BJ (cell line): ENCODE measurements at places on chromosomes 5 and 9. TPM values are rescaled to one million over a fixed set of nuclear protein-coding genes. Genes with fewer than 3 reads are reported as not detected.
A peak's percentile ranks its signal among the peaks of the same experiment; 100 is the strongest.

GRCh38 chr9:23434654-23435053 lies 391.4 kb downstream of the ELAVL2 start:
- DNase-seq, result no peak

GRCh38 chr9:76817489-76817888 lies 53.3 kb downstream of the PCA3 start:
- DNase-seq, result peak; percentile 43

DNA sequence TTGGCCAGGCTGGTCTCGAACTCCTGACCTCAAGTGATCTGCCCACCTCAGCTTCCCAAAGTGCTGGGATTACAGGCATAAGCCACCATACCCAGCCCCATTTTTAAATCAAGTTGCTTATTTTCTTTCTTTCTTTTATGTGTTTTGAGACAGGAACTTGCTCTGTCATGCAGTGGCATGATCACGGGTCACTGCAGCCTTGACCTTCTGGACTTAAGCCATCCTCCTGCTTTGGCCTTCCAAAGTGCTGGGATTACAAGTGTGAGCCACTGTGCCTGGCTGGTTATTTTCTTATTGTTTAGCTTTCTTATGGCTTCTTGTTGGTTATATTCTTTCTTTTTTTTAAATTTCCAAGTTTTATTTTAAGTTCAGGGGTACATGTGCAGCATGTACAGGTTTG lies 79.7 kb upstream of the C5orf63 start:
- no peak for DNase-seq

DNA sequence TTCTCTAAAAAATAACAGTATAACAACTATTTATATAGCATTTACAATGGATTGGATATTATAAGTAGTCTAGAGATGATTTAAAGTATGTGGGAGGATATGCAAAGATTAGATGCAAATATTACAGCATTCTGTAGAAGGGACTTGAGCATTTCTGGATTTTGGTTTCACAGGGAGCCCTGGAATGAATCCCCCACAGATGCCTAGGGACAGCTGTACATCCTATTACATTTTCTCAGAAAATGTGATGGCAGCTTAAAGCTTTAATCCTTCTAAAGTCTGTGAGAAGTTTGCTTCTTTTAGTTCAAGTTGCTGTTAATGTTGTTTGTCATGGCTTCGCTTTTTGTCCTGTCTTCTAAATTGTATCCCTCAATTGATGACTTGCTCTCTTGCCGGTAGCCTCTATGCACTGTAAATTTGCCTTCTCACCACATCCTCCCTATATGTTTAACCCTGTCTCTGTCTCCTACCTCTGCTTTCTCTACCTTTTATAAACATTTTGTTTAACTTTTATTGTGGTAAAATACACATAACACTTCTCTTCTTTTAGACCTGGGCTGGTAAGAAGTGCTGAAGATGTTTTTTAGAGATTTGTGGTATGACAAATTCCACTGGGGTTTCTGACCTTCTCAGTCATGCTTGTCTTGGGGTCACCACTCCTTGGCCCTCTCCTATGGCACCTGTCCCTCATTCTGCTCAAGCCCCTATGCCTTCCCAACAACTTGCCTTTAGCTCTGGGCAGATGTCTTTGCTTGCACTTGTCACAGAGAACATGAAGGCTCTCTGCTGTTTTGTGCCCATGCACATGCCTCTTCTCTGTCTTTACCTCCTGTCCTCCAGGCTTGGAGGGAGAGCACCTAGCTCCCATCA lies 37.9 kb downstream of the LNPEP start:
- DNase-seq, result no peak

GRCh38 chr5:151078490-151079262 lies 2.2 kb downstream of the TNIP1 start:
- DNase-seq, result no peak

DNA sequence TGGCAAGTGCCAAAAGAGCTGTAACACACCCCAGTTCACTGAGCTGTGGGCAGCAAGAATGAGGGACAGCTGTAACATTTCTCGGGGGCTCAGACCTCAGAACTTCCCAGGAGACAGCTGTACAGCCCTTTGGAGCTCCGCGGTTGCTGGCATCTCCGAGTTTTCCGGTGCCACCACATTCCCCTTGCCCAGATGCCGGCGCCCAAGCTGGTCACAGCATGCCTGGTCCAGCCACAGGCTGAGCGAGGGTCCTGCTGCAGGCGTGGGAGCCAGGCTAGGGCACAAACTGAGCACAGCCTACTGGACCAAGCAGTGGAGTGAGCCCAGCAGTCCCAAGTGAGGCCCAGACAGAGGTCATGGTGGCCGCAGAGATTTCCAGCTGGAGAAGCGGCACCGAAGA lies 797.7 kb upstream of the EDIL3 start:
- DNase-seq, result no peak

DNA sequence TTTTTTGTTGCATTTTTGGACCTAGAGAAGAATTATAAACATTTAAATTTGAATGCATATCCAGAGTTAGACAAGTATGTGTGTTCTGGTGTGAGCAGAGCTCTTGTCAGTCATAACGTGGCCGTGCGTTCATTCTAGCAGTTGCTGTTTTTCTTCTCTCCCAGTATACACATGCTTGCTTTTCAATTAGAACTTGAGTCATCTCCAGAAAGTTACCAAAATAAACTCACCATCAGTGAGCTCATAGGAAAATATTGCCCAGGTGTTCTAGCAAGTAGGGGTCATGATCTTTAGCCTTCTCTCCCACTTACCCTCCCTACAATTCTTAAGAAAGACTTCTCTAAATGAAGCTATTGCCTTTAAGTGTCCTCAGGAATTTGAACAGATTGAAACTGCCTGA lies 247.5 kb upstream of the TUT7 start:
- no peak for DNase-seq

DNA sequence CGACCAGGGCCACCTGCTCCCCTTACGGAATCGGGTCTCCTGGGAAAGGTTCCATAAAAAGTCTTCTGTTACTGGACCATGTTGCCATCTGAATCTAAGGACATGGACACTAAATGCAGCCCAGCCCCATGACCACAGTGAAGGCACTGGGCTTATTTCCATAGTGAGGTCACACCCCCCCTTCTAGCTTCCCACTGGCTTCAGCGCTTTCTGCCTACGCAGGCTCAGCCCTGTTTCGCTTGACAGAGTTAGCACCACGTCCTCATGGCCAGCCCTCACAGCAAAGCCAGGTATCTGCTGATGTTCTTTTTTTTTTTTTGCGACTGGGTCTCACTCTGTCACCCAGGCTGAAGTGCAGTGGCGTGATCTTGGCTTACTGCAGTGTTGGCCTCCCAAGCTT lies 14.1 kb downstream of the UCK1 start:
- no peak for DNase-seq

GRCh38 chr9:105994970-105995369 lies 300.6 kb downstream of the TMEM38B start:
- no peak for DNase-seq

- no peak for DNase-seq
Measured at GRCh38 chr5:158877124-158877581, 222.6 kb downstream of the EBF1 start.

DNA sequence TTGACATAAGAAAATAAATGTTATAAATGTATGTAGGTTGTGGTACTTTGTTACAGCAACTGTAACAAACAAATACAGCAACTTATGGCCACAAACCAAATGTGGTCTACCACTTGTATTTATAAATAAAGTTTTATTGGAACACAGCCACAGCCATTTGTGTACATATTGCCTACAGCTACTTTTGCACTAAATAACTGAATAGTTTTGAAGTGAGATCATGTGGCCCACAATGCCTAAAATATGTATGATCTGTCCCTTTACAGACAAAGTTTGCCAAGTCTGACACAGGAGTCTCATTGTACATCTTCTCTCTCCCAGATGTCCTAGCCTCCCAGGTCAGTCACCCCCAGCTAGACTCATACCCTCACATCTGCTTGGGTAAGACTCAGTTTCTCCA lies 283.6 kb upstream of the PRDM9 start:
- DNase-seq, result no peak

DNA sequence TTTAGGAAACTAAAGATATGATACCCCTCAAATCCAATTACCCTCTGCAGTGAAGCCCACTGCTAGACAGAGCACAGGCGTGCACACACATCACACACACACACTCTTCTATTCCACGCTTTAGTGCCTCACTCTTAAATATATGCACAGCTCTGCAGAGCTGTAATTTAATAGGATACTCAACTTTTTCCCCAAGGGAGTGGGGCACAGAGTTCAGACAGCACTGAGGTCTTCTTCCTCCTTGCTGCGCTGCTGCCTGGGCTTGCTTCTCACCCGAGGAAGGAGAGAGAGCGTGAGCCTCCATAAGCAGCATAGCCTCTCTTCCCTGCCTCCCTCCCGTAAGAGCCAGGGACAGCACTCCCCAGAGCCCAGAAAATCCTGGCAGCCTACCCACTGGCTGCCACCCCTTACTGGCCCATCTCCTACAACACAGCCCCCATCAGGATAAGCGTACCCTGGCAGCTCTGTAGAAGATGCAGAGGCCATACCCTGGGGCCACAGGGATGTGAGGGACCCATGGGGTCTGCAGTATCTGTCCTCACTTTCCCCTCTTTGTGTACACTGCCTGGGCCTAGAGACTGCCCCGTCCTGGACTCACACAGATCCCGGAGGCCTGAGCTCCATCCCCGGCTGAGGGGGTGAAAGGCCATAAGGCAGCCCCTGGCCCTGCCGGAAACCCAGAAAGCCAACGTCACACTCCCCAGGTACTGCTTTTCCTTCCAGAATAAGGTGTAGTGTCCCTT lies 102.1 kb downstream of the C5orf15 start:
- no peak for DNase-seq

GRCh38 chr9:8188723-8189407 lies 389.3 kb upstream of the DMAC1 start:
- DNase-seq, result no peak

- peak; percentile 12 for DNase-seq
Measured at GRCh38 chr9:81522716-81523551, 166.4 kb downstream of the TLE1 start.

GRCh38 chr5:43305948-43306565 lies 7.2 kb downstream of the HMGCS1 start:
- DNase-seq, result no peak

DNA sequence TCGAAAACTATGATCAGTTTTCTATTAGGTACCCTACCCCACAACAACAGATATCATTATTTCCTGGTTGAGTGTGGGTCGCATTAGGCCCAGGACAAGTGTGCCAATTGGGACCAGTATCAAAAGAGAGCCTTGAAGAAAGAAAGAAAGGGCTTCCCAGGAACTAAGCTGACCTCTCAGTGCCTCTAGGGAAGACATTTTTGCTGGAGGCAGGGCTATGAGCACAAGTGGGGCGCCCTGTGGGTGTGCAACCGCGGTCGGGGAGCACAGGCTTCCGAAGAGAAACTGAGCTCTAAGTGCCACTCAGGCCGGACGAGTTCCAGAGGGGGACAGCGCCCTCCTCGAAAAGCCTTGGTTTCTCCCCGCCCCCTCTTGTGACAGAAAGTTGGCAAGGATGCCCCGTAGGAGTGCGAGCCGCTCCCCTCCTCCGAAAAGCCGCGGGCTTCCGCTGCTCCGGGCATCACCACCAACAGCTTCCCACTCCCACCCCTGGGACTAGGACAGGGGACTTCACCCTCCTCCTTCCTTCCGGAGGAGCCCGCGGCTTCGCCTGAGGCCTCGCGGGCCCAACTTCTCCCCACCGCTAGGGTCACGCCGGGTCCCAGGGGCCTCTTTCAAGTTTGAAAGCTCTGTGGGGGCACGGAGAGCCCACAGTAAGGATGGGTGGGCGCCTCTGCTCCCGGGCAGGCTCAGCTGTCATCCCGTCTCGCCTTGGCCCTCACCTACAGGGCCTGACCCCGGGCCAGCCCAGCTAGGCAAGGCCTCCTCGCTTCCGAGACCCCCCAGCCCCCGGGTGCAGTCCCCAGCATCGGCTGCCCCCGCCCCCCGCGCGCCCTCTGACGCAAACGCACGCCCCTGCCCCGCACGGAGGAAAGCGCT lies 2.0 kb downstream of the NR2F1-AS1 start:
- DNase-seq, result no peak

- no peak for DNase-seq
Measured at GRCh38 chr5:98880151-98880550, 48.7 kb downstream of the CHD1 start.

GRCh38 chr5:1103093-1103492 lies 8.8 kb downstream of the SLC12A7 start:
- no peak for DNase-seq

SLC31A2 gene
- polyA plus RNA-seq, result 8.7 and 10.7 TPM in 2 replicates

SLC36A3 gene
- polyA plus RNA-seq, result not detected in 2 replicates

FGD3 gene
- not detected in 2 replicates for polyA plus RNA-seq

FANCG gene
- polyA plus RNA-seq, result 11.9 and 13.6 TPM in 2 replicates

KLHL9 gene
- 14.4 and 25.9 TPM in 2 replicates for polyA plus RNA-seq

TMEM38B gene
- 3.6 and 6.7 TPM in 2 replicates for polyA plus RNA-seq

SLC6A19 gene
- polyA plus RNA-seq, result not detected in 2 replicates

CCDC152 gene
- polyA plus RNA-seq, result 0.91 and 1.6 TPM in 2 replicates

SLC25A25 gene
- polyA plus RNA-seq, result 10.2 and 12.9 TPM in 2 replicates

CHSY3 gene
- 0.91 and 1.2 TPM in 2 replicates for polyA plus RNA-seq
